ENCODE measurements at places on chromosomes 6 and 20. TPM values are rescaled to one million over a fixed set of nuclear protein-coding genes. Genes with fewer than 3 reads are reported as not detected.

The SPACA1 gene
- total RNA-seq, result not detected

The GTSF1L gene
- total RNA-seq, result not detected

The SYCP2L gene
- total RNA-seq, result not detected

The SLPI gene
- not detected for total RNA-seq

The SYNDIG1 gene
- total RNA-seq, result not detected

The COL9A3 gene
- total RNA-seq, result 0.20 TPM

The ADGRG6 gene
- 10.0 TPM for total RNA-seq

The MAP3K7 gene
- total RNA-seq, result 29.2 TPM

The FNDC1 gene
- total RNA-seq, result not detected

The SYNCRIP gene
- total RNA-seq, result 94.3 TPM

The NRN1 gene
- 1.7 TPM for total RNA-seq

The ELOVL4 gene
- 0.99 TPM for total RNA-seq

The WDR46 gene
- total RNA-seq, result 90.2 TPM

The OPN5 gene
- not detected for total RNA-seq

The RALGAPA2 gene
- total RNA-seq, result 21.8 TPM

The IL17F gene
- total RNA-seq, result not detected

The ZFP57 gene
- total RNA-seq, result not detected

The MYCT1 gene
- 148 TPM for total RNA-seq

The TGM3 gene
- total RNA-seq, result not detected
